AG10803 (cell line): ENCODE measurements at places on chromosomes 3 and 15.
A peak's percentile ranks its signal among the peaks of the same experiment; 100 is the strongest.

DNA sequence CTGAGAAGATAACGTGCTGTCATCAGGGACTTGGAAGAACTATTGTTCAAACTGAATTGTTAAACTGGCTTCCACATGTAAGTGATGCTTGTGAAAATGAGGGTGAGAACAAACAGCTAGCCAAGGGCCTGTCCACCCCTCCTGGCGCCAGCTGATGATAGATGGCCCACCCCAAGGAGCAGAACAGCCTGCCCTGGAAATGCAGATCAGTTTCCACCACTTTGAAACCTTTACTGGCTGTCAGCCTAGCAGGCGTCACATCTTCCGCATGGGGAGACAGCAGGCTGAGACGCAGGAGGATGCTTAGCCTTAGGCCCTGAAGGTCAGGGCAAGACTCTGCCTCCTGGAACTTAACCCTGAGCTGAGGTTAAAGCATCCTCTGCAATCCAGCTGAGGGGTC lies 6.4 kb upstream of the SLC51B start:
- no peak for DNase-seq

- DNase-seq = peak; percentile 94
These were observed 86.4 kb downstream of the WDR76 start for GRCh38 chr15:43913026-43913780.

DNA sequence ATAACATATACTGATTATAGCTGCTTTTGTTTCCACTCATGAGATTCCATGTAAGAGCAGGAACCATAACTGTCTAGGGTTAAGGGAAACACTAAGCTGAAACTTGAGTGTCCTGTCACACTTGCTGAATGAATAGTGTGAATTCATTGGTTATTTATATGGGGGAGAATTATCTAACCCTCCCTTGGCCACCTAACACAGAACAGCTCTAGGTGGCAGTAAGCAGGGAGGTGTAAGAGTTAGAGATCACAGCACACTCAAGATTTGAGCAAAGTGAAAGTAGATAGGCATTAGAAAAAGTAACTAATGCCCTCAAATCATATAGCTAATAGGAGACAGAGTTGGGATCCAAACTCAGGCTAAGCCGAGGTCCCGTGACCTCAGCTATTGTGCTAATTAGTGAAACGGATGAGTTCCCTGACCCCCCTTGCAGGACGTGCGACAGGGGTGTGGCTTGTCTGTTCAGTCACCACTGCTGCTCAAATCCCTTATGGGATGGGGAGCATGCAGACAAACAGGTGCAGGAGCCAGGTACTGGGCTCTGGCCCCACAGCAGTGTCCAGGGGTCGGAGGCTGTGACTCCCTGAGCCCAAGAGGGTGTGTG lies 27.7 kb upstream of the ANO10 start:
- no peak for DNase-seq

GRCh38 chr15:75945953-75946352 lies 42.3 kb downstream of the FBXO22 start:
- peak; percentile 16 for DNase-seq
